SK-N-MC (cell line): ENCODE measurements at places on chromosomes 1 and 21.

DNA sequence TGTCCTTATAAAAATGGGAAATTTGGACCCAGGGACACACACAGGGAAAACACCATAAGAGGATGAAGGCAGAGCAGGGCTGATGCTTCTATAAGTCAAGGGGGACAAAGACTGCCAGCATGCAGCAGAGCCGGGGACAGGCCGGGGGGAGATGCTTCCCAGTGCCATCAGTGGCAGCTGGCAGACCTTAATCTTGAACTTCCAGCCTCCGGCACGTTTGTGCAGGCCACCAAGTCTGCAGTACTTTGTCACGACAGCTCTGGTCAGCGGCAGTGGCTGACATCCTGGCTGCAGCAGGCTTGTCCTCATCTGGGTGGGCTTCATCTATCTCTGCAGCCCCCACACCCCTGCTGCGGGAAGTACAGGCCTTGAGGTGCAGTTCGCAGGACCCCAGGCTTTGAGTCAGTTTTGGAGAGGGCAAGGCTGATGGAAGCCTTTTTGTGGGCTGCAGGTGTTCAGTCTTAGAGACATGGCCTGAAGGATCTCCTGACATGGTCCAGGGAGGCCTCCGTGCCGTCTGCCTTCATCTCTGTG is 186.0 kb downstream of the DYRK1A start:
- DNase-seq = no peak

DNA sequence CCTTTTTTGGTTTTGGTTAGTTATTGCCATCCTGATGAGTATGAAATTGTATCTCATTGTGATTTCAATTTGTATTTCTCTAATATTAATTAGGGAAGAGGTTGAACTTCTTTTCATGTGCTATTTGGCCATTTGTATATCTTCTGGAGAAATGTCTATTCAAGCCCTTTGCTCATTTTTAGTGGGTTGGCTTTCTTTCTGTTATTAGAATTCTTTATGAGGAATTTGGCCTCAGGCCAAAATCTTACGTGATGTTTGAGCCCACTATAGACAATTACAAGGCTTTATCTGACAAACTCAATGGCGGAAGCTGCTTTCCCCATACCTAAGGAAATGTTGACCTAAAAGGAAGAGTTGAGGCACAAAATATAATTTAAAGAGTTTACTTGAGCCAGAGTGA is 32.9 kb downstream of the IVNS1ABP start:
- no peak for DNase-seq

GRCh38 chr1:39857126-39857878 is 26.0 kb downstream of the TRIT1 start:
- DNase-seq = no peak

- no peak for DNase-seq
These were observed 931.2 kb upstream of the B3GALT2 start for GRCh38 chr1:194117582-194117981.

DNA sequence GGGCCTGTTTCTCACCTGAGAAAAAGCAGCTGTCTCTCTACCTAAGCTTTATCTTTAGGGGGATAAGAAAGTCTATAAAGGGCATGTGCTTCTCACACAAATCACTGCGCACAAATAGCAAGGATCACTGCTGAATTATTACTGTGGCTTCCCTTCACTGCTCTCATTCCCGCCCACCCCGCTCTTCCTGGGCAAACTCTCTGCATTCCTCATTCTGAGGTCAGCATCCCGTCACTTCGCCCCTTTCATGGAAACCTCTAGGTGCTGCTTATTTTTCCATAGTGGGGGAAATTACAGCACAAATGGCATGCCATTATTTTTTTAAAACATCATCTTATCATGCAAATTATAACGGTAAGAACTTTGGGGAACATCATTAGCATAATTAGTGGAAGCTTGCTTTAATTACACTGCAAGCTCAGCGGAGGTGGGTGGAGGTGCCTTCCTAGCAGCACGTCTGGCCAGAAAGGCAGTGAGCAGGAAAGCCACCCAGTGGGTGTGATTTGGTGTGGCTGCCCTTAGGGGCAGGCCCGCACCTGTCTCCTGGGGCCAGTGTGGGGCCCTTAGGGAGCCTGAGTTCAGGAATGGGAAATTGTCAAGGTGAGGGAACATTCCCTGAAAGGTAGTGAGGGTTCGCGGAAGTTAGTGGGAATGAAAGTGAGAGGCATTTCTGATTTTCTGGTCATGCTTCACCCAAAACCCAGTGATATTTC is 105.9 kb downstream of the LAMC2 start:
- DNase-seq = no peak

DNA sequence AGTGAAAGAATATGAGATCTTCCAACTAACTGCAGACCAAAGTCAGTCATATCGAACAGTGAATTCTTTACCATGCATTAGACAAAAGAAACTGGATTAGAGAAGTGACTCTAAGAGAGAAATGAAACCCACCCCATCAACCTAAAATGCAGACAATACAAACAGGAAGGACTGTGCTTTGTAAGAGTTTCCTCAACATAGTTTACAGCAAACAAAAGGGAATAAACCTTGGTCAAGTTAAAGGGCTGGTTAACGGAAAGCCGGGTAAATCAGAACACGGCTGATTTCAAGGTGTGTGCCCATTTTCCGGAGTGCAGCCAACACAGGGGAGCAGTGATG is 39.2 kb downstream of the SIPA1L2 start:
- DNase-seq = no peak

- no peak for DNase-seq
These were observed 2.9 kb downstream of the CFAP107 start for GRCh38 chr1:12748778-12749355.

DNA sequence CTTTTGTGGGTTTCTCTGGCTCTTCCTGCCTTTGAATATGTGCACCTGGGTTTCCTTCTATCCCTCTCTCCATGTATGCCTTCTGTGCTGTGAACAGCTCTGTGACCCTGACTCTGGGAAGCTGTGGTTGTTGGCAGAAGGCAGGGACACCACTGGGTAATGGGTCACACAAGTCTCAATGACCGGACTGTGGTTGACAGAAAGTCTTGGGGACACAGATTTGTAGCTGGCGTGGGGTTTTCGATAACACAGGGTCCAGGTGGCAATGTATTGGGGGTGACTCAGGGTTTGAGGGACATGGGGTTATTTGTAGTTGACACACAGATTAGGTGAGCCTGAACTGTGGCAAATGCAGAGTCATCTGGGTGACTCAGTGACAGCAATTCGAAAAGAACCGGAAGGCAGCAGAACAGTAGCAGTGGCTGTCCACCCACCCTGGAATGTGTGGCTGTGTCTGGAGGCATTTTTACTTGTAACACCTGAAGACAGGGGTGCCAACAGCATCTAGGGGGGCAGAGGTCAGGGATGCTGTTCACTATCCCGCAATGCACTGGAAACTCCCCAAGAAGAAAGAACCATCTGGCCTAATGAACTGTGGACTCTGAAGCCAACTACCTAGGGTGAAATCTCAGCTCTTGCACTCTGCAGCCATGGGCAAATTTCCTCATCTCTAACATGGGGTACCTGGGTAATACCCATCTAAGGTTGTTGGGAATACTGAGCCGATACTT is 13.0 kb upstream of the SLC6A9 start:
- DNase-seq = no peak

GRCh38 chr1:158818560-158818959 is 12.6 kb upstream of the MNDA start:
- no peak for DNase-seq

DNA sequence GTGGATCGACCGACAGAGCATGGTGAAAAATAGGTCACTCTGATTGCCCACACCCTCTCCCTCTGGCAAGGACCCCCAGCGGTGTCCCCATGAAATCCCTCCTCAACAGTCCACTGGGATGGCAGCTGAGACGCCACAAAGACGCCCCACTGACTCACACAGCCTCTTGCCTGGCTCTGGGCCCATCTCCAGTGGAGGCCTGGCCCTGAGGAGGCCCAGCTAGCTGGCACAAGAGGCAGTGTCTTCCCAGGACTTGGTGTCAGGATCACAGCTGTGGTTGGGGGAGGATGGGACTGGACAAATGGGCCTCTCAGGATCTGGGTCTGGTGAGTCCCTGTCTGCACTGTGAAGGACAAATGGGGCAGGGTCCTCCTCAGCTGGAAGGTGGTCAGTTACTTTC is 4.6 kb downstream of the ALX3 start:
- DNase-seq = no peak

DNA sequence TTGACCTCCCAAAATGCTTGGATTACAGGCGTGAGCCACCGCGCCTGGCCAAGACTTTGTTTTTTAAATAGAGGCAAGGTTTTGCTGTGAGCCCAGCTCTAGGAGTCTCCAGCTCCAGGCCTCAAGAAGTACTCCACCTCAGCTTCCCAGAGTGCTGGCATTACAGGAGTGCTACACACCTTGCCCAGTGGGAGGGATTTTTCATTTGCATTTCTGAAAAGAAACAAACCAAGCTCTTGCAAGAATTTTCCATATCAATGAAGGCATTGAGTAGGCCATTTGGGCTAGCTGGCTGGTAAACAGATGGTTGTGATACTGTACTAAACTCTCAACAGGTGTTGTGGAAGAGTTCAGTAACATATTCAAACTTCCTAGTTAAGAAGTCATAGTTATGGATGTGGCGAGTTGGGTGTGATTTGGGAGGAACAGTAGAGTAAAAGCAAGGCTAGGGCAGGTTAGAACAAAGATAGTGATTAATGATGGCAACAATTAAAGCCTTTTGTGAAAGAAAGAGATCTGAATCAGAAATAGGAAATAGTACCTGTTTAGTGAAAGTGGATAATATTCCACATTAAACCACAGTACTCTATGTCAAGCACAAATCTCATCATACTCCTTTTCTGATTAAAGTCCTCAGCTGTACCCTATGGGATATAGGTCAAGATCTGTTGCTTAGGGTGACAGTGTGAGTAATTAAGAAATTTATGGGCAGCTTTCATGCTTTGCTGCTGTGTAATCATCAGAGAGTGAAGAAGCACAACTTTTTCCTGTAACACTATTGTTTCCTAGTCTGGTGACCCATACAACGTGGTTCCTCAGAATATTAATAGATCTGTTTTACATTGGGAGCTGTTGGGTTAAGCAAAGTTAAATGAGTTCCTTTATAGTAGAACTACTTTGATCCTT is 10.7 kb downstream of the AKIRIN1 start:
- DNase-seq = no peak

DNA sequence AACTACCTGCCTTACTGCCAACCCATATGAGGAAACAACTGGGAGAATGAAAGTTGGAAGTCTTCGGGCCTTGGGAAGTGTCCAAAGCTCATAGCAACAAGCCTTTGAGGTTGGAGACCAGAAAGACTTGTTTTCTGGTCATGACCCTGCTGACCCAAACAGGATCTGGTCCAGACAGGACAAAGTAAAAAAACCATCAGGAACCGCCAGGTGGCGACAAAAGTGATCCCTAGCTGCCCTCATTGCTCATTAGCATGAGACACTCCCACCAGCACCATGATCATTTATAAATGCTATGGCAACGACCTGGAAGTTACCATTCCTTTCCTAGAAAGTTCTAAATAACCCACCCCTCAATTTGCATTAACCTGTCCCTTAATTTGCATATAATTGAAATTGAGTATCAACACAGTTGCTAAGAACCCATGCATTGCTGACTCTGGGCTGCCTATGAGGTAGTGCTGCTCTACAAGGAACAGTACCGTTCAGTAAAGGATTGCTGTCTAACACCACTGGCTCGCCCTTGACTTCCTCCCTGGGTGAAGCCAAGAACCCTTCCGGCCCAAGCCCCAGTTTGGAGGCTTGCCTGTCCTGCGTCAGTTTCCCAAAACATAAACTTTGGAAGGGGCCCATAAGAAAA is 89.0 kb downstream of the URB2 start:
- no peak for DNase-seq

DNA sequence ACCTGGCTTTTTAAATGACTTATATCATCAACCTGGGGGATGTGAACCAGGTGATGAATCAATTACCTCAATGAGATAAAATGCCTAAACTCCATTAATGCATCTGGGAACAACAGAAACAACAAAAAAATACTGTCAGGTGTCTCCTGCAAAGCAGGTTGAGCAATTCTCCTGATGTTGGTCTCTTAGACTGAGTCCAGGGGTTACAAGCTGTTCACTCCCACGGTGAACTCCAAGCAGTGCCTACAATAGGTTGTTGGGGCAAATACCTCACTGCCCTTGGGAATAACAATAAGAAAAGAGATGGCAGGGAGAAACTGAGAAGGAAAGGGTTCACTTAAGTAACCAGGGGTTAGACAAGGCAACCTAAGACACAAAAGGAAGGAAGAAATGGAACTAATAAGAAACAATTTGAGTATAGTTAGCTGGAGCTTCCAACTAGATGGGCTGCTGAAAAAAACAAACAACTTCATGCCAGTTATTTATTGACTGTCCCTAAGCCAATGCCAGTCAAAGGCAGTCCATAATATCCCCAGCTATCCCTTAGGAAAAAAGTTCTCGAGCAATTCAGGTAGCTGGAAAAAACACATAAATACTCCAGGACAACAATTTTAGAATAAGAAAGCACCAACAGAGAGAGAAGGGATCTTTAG is 97.6 kb upstream of the MAGI3 start:
- no peak for DNase-seq

GRCh38 chr1:57887964-57888491 is 464.2 kb upstream of the DAB1 start:
- no peak for DNase-seq

- DNase-seq = no peak
These were observed 36.1 kb upstream of the KHDRBS1 start for GRCh38 chr1:31977385-31978131.

DNA sequence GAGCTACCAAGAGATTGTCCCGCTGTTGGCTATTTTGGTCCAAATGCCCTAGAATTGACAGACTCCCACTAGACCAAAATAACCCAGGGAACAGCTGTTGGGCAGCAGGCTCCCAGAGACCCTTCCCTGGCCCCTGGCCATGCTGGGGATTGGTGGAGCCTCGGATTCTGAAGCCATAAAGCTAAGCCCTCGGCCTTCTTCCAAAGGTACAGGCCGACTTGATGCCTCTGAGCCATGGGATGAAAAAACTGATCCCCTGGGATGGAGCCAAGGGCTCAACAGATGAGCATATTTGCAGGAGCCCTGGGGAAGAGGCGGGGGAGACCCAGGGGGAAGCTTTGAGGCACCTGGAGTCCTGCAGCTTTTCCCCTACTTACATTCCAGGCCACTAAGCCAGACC is 1.0 kb upstream of the LRRC38 start:
- no peak for DNase-seq

- DNase-seq = no peak
These were observed 53.1 kb upstream of the CD55 start for GRCh38 chr1:207268337-207268736.

DNA sequence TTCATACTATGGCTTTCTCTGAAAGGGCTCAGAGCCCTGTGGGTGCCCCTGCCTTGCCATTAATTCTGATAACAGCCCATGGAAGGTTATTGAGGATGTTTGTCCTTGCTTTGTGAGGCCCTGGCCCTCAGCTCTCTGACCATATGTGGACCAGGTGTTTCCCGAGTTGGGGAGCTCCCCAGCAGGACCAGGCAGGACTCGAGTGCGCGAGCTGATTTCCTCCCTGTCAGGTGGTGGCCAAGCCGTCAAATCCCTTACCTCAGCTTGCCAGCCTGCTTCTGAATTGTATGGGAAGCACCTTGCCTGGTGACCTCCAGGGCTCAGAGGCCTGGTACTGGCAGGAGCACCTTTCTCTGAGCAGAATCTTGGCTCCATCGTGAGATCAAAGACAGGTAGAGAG is 17.9 kb upstream of the SDE2 start:
- no peak for DNase-seq
